ENCODE measurements at places on chromosomes 11 and 22.
A peak's percentile ranks its signal among the peaks of the same experiment; 100 is the strongest.

DNA sequence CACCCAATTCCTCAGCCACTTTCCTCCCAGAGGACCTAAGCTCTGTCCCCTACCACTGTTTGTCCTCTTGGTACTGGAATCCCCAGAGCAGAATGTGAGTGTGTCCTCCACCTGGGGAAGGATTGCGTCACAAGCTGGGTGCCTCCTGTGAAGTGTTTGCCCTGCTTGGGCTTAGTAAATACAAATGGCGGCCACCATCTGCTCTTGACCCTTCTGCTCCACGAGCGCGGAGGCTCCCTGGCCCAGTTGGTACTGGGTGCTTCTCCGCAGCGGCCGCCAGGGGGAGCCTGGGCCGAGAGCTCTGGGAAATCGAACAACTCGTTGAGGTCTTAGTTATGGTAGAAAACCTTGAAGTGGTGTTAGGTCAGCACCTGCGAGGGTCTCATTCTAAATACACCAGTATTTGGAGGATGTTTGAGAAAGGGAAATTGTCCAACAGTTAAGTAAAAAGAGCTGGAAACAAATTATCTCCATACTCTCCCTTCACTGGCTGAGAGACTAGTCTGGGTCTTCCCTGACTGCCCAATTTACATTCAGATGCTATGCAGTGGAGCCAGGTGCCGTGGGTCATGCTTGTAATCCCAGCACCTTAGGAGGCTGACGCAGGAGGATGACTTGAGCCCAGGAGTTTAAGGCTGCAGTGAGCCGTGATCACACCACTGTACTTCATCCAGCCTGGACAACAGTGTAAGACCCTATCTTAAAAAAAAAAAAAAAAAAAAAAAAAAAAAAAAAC lies 74.6 kb upstream of the TEAD1 start:
- no peak for DNase-seq

- no peak for DNase-seq
These were observed 952 bp downstream of the YAP1 start for GRCh38 chr11:102111011-102111786.

GRCh38 chr11:45677770-45678512 lies 12.5 kb upstream of the CHST1 start:
- DNase-seq, result no peak

GRCh38 chr11:46894506-46894905 lies 23.8 kb downstream of the LRP4 start:
- DNase-seq, result no peak

GRCh38 chr11:79087238-79087960 lies 353.4 kb downstream of the TENM4 start:
- DNase-seq, result peak; percentile 58

DNA sequence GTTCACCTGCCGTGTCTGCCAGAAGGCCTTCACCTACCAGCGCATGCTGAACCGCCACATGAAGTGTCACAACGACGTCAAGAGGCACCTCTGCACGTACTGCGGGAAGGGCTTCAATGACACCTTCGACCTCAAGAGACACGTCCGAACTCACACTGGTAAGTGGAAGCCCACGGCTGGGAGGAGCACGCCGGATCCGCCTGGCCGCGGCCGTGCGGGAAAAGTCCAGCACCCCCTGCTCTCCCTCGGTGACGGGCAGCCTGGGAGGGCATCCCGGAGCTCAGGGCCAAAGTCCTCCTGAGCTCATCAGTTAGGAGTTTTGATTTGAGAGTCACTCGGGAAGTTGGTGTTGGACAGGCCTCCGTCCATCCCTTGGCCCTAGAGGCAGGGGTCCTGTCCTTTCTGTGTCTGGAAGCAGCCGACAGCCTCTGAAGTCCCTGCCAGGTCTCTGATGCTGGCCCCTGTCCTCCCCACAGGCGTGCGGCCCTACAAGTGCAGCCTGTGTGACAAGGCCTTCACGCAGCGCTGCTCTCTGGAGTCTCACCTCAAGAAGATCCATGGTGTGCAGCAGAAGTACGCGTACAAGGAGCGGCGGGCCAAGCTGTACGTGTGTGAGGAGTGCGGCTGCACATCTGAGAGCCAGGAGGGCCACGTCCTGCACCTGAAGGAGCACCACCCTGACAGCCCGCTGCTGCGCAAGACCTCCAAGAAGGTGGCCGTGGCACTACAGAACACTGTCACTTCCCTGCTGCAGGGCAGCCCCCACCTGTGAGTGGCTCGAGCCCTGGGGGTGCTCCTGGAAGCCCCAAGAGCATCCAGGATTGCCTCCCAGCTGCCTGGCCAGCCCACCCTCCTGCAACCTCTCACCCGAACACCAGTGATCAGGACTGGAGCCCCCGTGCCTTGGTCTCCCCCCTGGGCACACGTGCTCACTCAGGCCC lies 8.0 kb downstream of the OVOL1 start:
- no peak for DNase-seq

- DNase-seq, result no peak
These were observed 509 bp downstream of the LAMTOR1 start for GRCh38 chr11:72102631-72102945.

DNA sequence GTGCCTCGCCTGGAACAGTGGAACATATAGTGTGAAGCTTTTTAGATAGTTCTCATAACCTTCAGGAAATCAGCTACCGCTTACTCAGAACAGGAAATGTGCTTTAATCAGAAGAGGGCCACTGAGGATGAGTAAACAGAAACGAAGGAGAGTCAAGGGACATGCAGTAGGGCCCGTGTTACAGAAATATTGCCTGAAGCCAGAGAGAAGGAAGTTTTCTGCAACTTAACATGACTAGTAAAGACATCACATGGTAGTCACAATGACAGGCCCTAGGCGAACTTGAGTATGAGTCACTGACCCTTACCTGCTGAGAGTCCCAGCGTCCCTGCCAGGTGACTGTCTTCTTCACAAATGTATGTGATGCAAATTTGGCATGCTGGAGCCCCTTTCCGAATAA lies 39.4 kb downstream of the CARD18 start:
- DNase-seq, result no peak

DNA sequence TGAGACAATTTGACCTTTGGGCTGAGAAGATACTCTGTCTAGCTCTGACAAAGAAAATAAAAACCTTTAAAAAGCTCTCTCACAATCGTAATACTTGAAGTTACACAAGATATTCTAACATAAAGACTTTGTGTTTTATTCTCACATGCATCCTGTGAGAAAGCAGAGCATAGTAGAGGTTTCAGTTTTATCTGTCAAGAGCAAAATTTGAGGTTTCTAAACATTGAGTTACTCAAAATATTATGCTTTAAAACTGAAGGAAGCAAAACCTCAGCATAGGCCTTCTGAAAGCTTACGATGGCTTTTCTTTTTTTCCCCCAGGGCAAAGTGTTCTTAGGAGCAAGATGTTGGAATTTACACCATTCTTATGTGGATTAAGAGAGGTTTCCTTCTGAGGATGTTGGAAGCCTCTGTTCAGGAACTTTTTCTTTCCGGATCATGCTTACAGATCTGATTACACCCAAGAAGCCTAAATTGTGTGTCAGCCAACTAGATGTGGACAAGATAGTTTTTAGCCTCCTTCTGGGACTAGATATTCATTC lies 15.0 kb upstream of the OR51M1 start:
- DNase-seq, result no peak

DNA sequence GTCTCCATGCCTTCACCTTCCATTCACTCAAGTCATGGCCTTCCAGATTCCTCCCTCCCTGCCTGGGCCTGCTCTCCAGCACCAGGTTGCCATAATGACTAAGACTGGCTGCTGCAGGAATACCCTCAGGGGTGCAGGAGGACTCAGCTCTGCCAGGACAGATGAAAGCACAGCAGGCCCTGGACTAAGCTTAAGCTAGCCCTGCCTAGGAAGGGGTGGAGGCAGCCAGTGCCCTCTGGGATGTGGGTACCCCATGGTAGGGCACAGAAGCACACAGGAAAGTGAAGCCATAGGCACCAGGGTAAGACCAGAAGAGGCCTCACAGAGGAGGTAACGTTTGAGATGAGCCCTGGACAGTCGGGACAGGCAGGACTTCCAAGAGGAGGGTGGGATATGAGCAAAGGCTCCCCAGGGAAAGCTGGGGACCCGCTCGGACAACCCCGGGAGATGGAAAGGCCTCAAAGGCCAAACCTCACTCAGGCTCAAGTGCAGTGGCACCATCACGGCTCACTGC lies 3.0 kb upstream of the RIN1 start:
- no peak for DNase-seq

DNA sequence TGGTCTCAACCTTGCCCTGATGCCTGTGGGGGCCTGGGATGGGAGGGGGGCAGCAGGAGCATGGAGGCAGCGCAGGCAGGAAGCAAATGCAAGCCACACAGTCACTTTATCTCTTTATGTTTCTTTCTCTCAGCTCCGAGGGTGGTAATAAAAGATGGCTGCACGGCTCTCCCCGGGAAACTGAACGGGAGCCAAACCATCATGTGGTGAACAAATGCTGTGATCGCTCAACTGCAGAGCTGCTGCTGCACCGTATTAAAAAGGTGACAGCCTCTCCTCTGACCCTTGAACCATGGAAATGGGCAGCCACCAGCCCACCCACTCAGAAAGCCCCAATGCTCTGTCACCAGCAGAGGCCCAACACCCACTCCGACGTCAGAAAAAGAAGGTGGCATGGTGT lies 110.0 kb downstream of the TIMP3 start:
- DNase-seq, result no peak

GRCh38 chr11:75503531-75504099 lies 22.1 kb downstream of the GDPD5 start:
- DNase-seq, result no peak

DNA sequence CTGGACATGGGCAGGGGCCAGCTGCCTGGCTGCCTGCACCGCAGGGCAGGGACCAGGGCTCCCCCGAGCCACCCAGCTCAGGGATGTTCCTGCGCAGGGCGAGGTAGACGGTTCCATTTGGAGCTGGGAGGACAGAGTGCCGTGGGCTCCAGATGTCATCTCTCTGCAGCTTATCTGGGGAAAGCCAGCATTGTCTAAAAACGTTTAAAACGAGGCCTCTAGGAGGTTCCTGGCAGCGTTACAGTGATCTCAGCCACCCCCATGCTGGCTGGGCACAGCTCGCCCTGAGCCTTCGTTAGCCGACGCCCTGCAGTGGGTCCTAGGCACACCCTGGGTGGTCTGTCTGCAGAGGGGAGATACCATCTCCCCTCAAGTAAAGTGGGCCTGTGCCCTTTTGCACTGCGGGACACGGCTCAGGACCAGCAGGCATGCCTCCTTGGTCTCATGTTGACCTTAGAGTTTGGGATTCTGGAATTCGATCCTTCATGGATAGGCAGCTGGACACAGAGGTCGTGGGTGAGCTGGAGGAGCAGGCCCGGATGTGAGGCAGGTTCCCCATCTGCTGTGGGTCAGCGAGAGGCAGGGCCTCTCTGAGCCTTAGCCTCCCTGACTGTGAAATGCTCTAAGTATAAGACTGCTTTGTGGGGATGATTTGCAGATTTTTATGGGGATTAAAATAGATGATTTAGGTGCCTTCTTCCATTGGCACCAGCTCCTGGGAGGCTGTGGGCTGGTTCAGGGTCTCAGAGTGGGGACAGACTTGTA lies 14.1 kb downstream of the SYNGR1 start:
- no peak for DNase-seq

DNA sequence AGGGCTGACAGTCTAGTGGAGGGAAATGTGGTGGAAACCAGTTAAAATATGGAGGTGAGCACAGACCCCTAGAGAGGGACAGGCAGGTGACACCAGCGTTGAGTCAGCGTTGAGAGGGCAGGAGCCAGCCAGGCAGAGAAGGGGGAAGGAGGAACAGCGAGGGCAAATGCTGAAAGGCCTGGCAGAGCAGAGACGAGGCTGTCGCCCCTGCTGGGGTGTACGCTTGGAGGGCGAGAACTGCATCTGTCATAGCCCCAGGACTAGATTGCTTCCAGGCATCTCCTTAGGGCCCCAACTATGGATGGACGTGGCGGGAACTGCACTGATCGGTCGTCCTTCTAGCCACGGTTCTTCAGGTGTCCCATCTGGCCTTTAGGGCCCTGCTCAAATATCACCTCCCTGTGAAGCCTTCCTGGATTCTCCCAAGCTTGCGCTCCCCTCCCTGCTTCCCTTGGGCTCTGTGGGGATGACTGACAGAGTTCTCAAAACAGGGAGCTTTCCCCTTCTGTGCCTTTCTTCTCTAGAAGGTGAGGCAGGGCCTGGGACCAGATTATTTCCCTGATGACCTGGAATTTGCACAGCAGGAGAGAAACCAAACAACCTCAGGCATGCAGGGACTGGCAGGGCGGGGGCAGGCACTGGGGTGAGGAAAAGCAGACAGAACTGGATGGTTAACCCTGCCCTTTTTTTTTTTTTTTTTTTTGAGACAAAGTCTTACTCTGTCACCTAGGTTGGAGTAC lies 11.1 kb downstream of the SYNGR1 start:
- no peak for DNase-seq

DNA sequence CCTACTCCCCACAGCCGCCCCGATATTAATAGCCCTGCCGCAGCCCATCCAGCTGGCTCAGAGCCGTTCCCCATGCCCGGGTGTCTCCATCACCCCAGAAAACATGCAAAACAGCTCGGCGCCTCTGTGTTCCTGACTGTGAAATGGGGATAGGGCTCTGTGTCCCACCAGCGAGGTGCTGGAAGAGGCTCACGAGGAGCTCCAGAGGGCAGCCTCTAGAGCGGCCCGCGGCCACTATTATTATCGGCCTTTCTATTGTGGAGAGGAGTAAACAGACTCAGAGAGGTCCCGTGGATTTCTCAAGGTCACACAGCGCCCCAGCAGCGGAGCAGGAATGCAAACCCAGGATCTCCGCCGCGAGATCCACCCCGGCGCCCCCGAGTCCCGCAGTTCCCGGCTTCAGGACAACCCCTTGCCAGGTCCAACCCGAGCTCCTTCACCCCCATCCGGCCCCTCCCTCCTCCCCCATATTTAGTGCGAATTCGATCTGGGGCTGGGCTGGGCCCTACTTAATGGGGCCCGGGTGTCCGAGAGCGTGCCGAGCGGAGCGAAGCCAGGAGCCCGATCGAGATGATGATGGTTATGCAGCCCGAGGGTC lies at the start of gene ACTN3:
TSS of gene ACTN3 (plus strand) at position 536 of the 598 bp plus-strand sequence. CDS start at position 571, 35 bp downstream.
- no peak for DNase-seq

- no peak for DNase-seq
These were observed 29.6 kb downstream of the TMEM184B start for GRCh38 chr22:38243007-38243765.

GRCh38 chr11:79244241-79244772 lies 196.5 kb downstream of the TENM4 start:
- peak; percentile 87 for DNase-seq

GRCh38 chr11:108654994-108655631 lies 9.8 kb upstream of the DDX10 start:
- DNase-seq, result no peak

DNA sequence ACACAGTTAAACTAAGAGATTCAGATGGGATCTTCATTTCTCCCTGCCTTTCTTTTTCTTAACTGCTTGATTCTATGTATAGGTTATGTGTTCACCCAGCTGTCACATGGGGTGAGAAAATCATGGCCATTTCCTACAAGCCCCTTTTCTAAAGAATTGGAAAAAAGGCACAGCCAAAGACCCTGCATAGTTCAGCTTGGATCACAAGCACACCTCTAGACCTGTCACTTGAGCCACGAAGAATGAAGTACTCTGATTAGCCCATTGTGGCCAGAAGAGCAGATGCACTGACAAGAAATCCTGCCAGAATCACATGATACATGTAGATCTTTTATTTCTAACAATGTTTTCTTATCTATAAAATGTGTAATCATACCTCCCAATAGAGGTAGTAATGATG lies 69.7 kb downstream of the RAB38 start:
- DNase-seq, result no peak

Data from non-pigmented ciliary epithelial cell (primary cell).